KBM-7 (cell line): ENCODE measurements at places on chromosomes 3 and 15.

- peak; percentile 79 for DNase-seq
These were observed at the start of gene DLL4 for GRCh38 chr15:40928821-40929659. Gene DLL4, plus strand, starts transcription at chr15:40929340. Its CDS starts 329 bp downstream, at chr15:40929669.

DNA sequence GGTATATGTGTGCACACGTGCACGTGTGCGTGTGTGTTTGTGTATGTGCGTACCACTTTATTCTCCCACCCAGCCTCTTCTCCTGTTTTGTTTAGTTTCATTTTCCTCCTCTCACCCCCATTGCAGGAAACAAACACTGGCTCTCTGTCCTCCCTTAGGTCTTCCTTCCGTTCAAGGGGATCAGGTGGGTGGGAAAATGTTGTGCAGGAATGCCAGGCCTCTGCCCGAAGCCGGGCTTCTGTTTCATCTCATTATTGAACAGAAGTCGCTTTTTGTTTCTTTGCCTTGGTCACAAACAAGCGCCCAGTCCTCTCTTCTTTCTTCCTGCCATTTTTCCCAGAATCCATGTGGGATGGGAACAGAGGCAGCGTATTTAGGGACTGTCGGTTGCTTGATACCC, 69.6 kb downstream of the IGF1R start:
- no peak for DNase-seq

- no peak for DNase-seq
These were observed 9.0 kb downstream of the TTC14 start for GRCh38 chr3:180611006-180611405.

GRCh38 chr15:40448354-40448753, 7.6 kb downstream of the BAHD1 start:
- no peak for DNase-seq

GRCh38 chr3:165938986-165939540, 101.8 kb upstream of the BCHE start:
- no peak for DNase-seq

DNA sequence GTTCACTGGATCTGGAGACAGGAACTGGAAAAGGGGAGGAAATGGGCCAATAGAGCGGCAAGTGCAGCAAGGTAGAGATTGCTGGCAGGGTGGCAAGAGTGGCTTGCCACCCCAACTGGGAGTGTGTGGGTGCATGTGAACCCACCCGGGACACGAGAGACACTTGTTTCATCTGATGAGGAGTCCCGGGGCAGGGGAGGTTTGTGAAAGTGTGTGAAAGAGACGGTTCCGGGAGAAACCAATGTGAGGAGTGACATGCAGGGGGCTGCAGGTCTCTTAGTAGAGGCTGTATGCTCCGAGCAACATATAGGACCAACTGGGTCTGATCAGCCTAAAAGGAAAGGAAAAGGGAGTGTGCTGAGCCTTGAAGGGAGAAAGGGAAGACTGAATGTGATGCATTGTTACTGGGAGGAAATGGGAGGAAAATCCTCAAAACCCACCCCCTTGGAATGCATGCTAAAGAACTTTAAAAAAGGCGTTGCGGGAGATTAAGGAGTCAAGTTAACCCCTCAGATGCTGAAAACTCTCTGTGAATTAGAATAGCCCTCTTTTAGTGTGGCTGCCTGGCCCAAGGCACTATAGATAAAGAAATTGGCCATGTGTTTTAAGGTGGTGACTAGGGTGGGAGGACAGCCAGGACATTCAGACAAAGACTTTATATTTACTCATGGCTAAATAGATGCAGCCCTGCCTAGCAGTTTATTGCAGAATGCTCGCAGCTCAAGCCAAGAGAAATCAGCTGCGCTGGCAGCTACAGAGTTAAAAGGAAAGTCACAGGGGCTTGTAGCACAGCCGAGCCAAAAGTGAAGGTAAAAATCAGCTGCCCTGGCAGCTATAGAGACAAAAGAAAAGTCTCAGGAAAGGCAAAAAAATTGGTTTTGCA, 9.1 kb upstream of the SLC9C1 start:
- DNase-seq: no peak

DNA sequence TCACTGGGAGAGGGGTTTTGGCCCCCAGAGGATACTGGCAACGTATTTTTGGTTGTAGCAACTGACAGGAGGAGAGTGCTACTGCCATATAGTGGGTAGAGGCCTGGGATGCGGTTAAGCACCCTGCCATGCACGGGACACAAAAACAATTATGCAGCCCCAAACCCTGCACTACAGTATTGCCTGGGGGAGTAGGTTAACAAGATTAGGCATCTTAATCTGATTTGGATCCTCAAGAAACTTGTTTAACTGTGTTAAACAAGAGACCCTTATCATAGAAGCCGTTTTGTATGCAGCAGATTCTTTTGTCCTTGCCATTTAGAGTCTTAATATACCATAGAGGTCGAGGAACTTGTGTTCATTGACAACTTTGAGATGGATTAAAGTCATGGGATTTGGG, 3.4 kb downstream of the PHLDB2 start:
- no peak for DNase-seq

GRCh38 chr15:98834976-98835375, 172.6 kb downstream of the PGPEP1L start:
- DNase-seq: no peak

DNA sequence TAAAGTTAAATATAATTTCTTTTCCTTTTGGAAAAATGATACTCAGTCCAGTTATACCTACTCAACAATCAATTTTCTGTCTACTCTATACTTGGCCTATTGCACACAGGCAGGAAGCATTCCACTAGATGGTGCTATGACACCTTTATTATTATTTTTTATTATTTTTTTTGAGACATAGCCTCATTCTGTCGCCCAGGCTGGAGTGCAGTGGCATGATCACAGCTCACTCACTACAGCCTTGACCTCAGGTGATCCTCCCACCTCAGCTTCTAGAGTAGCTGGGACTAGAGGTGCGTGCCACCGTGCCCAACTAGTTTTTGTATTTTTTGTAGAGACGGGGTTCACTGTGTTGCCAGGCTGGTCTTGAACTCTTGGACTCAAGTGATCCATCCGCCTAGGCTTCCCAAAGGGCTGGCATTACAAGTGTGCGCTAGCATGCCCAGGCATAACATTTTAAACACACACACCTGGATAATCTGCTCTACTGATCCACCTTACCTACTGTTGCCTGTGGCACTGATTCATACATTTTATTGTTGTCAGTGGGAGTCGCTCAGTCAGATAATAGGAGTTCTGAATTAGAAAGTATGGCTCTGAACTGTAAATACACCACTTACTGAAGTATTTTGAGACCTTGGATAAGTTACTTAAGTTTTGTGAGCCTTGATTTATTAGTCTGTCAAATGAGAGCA, 56.2 kb downstream of the EIF3J start:
- peak; percentile 53 for DNase-seq

- peak; percentile 59 for DNase-seq
These were observed 524 bp downstream of the IGF1R start for GRCh38 chr15:98648654-98649471.

DNA sequence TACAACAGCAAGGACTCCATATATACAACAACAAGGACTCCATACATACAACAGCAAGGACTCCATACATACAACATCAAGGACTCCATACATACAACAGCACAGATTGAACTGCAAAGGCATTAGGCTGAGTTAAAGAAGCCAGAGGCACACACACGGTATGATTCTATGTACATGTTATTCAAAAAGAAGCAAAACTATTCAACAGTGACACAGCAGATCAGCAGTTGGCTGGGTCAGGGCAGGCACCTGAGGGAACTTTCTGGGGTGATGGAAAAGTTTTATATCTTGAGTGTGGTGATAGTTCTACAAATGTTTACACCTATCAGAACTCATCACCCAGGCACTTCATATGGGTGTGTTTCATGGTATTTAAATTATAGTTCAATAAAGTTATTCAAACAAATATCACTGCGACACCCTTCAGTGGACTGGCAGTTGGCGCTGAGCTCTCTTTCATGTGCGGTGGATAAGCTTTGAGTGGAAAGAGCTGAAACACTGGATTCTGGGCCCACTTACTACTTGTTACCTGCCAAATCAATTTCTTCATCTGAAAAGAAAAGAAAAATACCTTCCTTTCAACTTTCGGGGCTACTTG, 28.0 kb downstream of the RFTN1 start:
- no peak for DNase-seq

- DNase-seq: no peak
These were observed 473.9 kb upstream of the UBE2E2 start for GRCh38 chr3:22729212-22729611.

DNA sequence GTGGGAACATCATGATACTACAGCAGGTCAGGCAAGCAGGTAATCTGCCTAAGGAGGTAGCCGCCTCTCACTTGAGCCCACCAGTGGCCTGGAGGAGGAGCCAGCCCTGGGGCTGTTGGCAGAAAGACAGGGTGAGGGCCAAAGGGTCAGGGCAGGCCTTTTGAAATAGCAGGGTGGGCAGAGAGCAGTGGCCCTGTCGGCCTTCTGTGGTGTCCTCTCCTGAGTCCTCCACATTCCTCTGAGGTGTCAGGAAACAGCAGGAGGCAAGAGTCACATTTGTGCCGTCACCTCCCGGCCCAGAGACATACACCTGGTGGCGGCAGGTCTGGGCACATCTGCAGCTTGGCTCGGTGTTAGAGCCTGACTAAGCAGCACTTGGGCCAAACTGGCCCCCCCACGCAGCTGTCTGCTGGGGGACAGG, 3.9 kb upstream of the BNC1 start:
- no peak for DNase-seq

GRCh38 chr3:169299889-169300288, 363.6 kb downstream of the MECOM start:
- no peak for DNase-seq

DNA sequence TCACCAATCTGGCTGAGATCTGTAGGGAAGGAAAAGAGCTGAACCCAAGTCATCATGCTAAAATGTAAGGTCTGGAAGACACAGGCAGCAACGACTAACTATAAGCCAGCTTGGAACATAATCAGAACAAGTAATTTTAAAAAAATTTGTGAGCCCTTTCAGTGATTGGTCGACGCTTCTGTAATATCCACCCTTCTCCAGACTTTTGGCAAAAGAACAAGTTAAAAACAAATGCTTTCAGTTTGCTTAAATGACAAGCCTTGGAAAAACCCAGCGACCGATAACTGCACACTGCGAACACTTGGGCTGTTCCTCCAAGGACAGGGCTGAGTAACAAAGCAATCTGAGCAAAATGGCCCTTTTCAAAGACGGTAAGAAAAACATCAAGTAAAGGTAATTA, 49.6 kb downstream of the PCSK6 start:
- DNase-seq: no peak

- no peak for DNase-seq
These were observed 96.8 kb downstream of the DUT start for GRCh38 chr15:48427960-48428547.

DNA sequence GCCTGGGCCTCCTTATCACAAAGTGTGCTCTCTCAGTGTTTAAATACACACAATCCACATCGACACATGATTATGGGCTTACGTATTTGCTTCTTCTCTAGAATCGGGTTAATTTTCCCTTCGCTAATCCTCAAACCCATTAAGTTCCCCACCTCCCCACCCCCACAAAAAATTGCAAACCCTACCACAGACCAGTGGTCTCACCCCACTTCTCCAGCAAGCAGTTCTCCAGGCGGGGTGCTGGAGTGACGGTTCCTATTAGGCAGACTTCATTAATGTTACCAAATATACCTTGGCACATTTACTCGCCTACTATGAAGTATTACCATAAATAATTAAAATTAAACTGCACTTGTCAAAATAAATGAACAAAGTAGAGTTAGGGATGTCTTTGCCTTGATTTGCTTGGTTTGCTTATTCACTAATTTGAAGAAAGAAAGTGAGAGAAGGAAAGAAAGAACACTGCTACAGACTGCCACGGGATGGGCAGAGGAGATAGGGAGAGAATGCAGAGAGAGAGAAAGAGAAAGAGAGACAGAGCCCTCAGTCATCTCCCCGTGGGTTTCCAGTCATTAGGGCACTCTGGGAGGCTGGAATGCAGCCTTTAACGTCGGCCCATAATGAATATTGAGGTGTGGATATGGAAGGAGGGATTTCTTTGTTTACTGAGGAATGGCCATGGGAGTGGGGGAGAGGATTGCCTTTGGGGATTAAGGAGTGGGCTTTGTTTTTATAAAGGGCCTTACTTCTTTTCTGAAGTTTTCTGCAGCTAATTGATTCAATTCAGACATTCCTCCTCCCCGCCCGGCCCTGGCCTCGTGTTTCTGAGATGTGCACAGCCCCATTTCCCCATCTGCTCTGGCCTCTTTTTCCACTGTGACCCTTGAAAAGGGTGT, 39.7 kb upstream of the POLG start:
- DNase-seq: no peak

GRCh38 chr3:187954516-187954872, 199.5 kb upstream of the LPP start:
- no peak for DNase-seq

DNA sequence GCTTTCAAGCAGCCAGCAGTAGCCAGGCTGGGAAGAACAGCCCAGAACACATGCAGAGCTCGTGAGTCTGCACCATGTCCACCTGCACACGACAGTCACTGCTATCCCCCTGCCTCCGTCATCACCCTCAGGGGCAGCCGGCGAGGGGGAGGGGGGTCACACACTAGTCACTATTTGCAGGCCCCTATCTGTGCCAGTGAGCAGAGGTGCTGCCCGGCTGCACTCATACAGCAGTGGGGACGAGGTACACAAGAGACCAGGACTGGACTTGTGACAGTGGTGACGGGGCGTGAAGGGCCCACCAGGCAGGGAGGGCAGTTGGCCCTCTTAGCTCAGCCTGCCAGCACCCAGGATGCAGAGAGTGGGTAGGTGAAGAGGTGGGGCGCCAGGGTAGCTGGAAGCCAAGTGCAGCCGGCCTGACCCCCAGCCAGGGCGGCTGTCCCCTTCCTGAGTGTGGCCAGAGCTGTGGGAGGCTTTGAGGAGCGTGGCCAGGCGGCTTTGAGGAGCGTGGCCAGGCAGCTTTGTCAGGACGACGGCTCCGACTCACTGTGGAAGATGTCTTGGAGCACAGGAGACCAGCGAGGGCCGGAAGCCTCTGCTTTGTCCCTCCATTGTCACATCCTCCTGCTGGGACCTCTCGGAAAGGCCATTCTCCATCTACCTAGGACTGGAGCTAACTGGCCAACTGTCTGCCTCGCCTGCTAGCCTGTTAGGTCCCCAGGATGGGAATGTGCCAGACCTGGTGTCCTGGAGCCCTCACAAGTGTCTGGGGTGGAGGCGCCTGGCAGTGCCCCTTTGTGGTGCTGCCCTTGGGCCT, 52.1 kb upstream of the FGD5 start:
- no peak for DNase-seq

DNA sequence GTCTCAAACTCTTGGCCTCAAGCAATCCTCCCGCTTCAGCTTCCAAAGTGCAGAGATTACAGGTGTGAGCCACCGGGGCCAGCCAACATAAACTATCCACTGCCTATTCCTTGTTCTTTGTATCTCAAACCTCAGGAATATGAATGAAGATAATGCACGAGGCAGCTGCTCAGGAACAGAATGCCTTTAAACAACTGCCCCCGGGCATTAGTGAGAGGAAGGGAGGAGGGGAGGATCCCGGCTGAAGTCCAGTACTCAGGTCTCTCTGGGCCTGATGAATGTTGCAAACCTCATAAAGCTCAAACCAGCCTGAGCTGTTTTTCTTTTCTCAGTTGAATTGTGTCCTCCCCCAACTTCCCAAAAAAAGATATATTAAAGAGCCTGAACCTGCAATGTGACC, 26.9 kb upstream of the MTMR14 start:
- DNase-seq: no peak
